ENCODE measurements at places on chromosomes 6 and 20.

DNA sequence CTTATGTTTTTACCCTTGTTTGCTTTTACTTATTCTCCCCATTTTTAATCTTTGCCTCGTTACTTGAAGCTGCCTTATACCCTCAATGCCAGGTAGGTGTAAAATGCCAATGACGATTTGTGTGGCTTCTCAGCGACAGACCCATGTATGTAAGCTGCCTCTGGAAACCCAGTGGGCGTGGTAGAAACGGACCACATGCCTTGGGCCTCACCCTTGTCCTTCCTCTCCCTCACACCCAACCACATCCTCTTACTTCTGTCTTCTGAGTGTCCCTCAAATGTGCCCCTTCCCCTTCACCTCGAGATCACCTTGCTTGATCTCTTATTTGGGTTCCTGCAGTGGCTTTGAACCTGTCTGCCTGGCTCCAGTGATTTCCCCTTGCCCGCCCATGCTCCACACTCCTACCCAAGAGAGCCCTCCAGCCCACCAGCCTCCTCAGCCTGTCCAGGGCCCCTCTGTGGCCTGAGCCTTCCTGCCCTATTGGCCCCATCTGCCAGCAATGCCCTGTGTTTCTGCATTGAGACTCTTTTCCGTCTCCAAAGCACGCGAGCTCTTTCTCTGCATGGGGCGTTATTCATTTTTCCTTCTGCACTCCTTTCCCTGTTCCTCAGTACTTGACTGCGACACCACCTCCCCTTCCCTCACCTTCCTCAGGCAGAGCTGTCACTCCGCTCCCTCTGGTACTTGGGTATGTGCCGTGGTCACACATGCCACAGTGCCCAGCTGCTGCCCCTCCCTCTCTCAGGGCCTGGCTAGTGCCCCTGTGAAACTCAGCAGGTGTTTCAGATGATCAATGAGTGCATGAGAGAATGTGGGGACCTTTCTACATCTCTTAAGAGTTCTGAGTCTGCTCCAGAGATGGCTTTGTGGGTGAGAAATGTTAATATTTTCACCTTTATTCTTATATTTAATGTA lies 115.4 kb downstream of the SLX4IP start:
- DNase-seq: no peak

GRCh38 chr6:115594891-115595290 lies 465.8 kb downstream of the FRK start:
- DNase-seq: no peak

- no peak for DNase-seq
Observed at GRCh38 chr6:34598712-34599111, 42.6 kb upstream of the SPDEF start.

GRCh38 chr6:44180886-44181285 lies 22.3 kb downstream of the CAPN11 start:
- DNase-seq: no peak

- no peak for DNase-seq
Observed at GRCh38 chr20:10510216-10510615, 75.1 kb downstream of the SLX4IP start.

GRCh38 chr6:139066080-139066479 lies 37.5 kb downstream of the ABRACL start:
- no peak for DNase-seq

DNA sequence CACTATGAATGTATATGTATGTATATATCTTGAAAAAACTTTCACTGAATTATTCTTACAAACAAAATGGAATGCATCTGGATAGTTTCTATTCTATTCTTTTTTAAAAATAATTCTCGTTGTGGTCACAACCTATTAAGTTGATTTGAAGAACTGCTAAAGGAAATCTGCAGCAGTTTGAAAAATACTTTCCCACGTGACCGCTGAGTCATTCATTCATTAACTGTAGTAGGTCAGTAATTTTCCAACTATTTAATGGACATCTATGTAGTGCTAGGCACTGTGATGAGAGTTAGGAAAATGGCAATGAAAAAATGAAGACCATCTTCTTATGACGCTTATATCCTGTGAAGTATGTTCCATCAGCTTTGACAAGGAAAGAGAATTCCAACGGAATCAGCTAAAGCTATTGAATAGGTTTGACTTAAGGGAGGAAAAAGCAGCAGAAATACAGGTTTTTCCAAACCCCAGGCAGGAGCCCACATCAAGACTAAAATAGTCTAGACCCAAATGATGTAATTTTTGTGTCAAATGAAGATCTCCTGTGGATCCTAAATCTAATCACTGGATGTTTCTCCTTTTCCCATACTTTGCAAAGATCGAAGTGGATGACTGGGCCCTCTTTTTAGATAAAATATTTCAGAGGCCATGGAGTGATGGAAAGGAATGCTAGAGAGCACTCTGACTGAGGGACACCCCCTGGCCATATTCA lies 4.1 kb upstream of the EFHC1 start:
- peak; percentile 72 for DNase-seq

DNA sequence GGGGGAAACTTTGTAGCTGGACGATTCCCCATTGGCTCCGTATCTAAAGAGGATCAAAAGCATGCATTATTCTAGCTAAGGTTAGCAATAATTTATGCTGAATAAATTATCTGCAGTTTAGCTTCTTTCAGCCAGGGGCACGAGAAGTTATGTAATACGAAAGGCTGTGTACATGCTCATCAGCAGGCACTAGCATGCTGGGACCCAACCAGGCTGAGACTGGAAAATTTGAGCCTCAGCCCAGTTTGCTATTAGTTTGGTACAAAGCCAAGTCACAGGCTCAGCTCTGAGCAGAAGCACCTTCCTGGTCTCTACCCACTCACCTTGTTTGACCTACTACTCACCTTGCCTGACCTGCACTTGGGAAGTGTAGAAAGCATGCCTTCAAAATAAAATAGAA lies 328.1 kb upstream of the ARID1B start:
- no peak for DNase-seq

- no peak for DNase-seq
Observed at GRCh38 chr20:3515379-3516170, 44.8 kb downstream of the ATRN start.

GRCh38 chr6:93213028-93213427 lies 206.3 kb downstream of the EPHA7 start:
- DNase-seq: no peak

DNA sequence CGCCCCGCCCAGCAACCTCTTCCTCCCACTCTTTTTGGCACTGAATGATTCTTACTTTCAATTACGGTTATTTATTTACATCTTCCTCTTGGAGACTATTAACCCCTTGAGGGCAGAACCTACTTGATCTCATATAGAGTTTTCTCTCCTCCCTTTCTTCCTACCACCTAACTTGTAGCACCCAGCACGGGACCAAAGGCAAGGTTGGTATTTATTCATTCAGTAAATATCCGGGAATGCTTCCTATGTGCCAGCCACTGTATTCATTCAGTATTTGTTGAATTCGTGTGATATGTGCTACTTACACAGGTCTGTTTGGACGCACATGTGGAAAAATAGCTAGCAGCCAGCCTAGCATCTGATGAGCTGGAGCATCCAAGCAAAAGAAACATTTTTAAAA lies 1.3 kb upstream of the CNKSR3 start:
- no peak for DNase-seq

DNA sequence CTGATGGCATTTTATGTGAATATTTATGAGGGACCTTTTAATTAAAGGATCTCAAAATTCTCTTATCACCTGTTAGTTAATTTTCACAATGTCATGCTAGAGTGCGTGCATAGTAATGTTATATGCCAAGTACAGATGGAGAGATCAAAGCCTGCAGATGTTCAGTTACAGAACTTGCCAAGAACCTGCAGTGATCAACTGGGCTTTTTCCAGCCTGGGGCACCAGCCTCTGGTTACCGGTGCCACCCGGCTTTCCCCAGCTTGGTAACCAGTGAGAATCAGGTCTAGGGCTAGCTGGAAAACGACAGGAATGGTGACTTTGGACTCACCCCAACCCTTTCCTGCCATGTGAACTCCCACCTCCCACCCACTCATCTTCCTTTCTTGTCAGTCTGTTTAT lies 91.8 kb downstream of the CAP2 start:
- no peak for DNase-seq

DNA sequence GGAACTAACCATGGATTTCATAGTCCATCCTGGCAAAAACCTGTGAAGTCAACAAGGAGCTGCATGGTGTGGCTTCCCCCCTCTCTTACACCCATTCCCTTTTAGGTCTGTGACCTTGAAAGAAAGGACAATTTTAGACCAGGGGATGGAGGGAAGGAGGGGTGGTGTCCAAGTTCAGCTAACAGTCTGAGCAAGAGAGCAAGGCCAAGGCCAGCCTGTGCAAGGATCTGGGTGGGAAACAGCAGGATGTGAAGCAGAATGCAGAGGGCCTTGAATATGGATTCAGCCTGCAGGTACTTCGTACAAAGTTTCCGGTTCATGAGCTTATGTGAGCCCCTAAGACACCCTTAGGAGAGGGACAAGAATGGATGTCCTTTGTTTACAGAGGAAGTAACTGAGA lies 293.0 kb downstream of the KIF16B start:
- DNase-seq: no peak

GRCh38 chr6:26021001-26021349 lies 58.4 kb downstream of the TRIM38 start:
- no peak for DNase-seq

GRCh38 chr6:29593199-29593855 lies 8.4 kb downstream of the OR2H2 start:
- DNase-seq: no peak

DNA sequence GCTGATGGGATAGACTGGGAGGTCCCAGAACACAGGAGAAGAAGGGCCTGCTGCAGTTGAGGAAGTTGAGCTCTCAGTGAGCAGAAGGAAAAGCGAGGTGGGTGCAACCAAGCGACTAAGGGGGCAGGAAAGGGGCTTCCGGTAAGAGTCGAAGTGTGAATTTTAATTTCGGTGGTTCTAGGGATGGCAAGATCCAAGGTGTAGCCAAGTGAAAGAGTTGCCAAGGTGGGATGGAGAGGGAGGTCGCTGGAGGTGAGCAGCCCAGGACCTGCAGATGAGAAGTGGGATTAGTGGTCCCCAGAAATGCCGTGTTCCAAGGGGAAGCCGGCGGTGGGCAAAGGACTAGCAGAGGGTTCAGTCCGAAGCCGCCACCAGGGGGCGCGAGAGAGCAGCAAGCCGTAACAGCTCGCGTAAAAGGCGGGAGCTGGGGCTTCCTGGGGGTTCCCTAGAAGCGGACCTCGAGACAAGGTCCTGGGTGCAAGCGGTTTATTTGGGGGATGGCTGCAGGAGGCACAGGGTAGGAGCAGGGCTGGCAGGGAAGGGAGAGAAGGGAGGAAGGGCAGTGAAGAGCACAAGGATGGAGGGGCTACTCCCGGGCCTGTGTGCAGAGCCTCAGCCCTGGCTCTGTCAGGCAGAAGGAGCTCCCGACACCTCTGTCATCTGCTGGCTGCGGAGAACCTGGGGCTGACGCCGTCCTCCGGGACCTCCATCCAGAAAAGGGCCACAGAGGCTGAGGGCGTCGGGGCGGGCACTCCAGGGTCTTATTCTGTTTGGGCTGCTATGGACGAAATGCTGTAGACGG lies 103.6 kb downstream of the PAX1 start:
- peak; percentile 45 for DNase-seq

- no peak for DNase-seq
Observed at GRCh38 chr6:111411978-111412566, 70.9 kb downstream of the REV3L start.

GRCh38 chr20:24146231-24146634 lies 157.7 kb upstream of the GGTLC1 start:
- no peak for DNase-seq

DNA sequence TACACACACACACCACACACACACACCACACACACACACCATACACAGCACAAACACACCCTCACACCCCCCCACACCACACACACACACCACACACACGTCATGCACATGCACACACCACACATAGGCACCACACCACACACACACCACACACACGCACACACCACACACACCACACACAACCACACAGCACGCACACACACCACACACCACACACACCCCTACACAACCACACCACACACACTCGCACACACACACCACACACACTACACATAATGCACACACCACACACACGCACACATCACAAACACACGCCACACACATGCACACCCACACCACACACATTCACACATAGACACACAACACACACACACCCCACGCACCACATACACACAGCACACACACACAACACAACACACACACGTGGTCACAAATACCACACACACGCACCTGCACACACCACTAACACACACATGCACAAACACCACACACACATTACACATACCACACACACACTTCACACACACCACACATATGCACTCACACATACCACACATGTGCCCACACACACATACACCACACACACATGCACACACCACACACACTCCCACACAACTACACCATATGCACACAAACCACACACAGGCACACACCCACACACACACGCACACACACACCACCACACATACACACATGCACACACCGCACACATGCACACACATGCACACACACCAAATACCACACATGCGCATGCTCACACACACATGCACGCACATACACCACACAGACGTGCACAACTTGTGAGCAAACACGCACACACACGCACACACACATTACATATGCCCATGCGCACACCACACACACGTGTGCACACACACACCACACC lies 9.4 kb upstream of the ACSS1 start:
- DNase-seq: no peak

DNA sequence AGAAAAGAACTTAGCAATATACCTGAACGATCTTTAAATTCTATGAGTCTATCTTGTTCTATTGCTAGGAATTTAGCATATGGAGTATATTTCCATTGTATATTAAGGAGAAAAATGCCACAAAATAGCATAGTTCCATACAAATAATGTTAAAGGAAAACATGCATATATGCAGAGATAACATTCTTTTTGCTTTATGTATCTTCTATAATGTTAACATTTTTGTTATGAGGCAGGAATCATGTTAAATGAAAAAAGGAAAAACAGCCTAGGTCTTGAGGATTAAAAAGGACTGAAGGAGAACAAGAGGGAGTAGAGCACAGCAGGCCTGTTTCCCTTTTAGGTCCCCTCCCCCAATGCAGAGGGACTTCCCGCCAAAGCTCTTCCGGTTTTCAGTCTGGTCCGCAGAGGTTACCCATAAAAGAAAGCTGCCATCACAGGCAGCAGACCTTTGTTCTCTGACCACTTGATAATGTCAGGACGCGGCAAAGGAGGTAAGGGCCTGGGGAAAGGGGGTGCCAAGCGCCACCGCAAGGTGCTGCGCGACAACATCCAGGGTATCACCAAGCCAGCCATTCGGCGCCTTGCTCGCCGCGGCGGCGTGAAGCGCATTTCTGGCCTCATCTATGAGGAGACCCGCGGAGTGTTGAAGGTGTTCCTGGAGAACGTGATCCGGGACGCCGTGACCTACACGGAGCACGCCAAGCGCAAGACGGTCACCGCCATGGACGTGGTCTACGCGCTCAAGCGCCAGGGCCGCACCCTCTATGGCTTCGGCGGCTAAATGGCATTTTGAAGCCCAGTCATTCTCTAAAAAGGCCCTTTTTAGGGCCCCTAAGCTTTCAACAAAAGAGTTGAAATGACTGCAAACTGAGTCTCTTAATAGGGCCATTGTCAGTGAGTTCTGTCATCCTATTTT lies 108.4 kb upstream of the PRSS16 start:
- peak; percentile 53 for DNase-seq

DNA sequence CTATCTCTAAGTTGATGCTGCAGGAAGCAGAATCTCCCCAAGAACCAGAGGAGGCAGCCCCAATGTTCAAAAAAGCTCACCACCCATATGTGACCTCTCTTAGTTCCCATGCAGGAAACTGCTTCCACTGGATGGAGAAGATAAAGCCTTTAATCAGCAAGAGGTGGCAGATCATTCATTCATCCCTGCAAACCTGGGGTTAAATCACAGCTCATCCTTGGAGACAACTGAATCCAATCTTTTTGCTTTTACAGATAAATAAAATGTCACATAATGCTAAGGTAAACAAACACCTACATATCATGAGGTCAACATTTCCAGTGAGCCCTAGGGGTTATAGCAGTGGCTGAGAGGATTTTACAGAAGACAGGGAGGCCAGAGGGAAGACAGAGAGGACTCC lies 112.7 kb upstream of the CD93 start:
- no peak for DNase-seq

Measured in hematopoietic multipotent progenitor cell treated with erythropoietin and hydrocortisone succinate and interleukin-3 and kit ligand, for 17 days (in vitro differentiated cells).